HTR-8/SVneo (cell line): ENCODE measurements at places on chromosomes 6 and 20.

- no peak for DNase-seq
These were observed 1.4 kb downstream of the C20orf96 start for GRCh38 chr20:288956-289692.

DNA sequence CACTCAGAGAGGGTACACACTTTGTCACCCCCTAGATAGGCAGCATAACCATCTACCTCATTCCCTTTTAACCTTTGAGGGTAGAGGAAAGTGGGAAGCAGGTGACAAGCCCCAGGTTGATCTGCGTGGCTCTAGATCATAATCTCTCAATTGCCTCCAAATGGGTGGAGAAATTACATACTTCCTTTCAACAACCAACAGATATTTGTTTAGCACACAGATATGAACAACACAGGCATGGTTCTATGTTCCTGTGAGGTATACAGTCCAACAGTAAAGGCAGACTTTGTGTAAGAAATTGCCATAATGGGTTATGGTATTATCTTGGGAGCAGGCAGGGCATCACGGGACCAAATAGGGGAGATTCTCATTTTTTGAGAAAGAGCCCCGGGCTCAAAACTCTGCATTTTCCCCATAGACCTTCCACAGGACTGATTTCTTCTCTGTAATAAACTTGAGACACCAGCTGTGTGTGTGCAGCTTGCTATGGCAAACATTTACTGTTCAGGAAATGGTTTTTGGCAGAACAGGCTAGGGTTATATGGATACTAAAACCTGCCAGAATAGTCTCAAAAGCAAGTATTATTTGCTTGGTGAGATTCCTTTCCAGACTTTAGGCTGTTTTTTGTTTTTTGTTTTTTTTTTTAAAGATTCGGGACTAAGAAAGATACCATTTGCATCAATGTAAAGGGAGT is 126.2 kb downstream of the CD164 start:
- no peak for DNase-seq

DNA sequence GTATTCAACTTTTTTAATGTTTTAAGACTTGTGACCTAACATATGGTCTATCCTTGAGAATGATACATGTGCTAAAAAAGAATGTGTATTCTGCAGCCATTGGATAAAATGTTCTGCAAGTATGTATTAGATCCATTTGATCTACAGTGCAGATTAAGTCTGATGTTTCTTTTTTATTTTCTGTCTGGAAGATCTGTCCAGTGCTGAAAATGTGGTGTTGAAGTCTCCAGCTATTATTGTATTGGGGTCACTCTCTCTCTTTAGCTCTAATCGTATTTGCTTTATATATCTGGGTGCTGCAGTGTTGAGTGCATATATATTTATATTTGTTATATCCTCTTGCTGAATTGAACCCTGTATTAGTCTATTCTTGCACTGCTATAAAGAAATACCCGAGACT is 44.2 kb upstream of the TRIM39 start:
- DNase-seq: no peak

GRCh38 chr6:84775751-84776150 is 11.4 kb upstream of the TBX18 start:
- DNase-seq: no peak

DNA sequence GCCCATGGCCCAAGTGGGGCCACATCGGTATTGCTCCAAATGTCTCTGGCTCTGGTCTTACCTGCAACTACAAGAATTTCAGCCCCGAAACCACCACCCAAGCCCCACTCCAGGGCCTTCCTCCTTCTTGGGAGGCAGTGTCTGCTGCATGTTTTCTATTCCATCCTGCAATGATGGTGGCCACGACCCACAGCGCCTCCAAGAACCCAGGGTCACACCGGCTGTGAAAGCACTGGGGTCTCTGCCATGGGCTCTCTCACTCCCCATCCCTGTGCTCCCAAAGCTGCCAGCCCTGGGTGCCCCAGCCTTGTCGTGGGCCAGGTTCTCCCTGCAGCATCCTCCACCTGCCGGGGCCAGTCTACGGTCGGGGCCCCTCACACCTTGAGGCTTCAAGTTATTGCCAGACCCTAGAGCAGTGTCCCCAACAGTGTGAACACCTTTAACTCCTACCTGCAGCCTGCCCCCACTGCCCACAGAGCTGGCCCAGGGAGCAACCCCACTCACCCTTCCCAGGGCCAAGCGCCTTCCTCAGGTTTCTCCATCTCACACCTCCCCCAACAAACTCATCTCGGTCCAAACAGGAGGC is 115.4 kb downstream of the JPH2 start:
- DNase-seq: no peak

DNA sequence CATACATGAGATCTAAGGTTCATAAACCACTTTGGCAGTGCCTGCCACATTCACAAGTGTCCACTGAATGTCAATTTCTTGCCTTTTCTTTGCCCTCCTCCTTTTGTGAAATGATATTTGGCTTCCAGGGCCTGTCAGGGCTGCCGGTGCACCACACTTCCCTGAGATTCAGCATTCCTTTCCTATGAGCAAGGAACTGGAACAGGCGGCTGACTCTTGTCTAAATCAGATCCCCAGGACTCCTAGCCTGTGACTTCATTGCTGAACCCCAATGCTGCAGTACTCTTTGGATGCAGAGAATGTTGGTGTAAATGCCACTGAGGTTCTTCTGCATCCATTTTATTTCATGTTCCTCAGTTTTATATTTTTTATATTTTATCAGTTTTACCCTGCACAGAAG is 172.2 kb downstream of the ARID1B start:
- peak; percentile 15 for DNase-seq

DNA sequence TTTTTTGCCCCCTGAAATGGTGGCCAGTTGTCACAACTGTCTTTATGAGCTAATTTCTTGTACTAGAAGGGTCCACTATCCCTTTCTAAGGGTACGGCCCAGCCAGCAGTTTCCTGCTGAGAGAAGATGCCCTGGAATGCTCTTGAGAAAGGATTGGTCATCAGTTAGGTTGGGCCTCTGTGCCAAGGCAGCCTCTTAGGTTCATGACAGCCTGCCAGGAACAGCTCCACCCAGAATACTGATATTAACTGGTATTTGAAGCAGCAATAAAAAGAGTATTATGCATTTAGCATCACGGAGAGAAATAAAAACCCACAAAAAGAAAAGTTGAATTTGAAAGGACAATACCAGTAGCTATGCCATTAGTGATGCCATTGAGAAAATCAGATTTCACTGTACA is 9.0 kb upstream of the HINT3 start:
- no peak for DNase-seq
